ENCODE measurements at places on chromosomes 3 and 15.

DNA sequence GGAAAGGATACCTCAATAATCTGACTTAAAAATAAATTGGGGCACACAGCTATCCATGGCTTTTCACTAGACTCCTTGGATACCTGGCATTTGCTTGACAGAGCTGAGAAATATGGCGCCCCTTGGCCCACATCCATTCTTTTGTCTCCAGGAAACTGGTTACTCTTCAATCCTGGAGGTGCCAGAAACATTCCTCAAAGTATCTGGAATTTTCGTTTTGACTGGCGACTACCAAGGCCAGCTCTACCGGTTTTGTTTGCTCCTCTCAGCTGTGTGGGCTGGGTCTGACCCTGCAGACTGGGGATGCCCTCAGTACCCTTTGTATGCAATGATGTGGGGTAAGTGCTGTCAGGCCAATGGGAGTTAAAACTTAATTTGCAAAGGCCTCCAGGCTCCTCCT is 27.0 kb downstream of the KATNBL1 start:
- no peak for DNase-seq

DNA sequence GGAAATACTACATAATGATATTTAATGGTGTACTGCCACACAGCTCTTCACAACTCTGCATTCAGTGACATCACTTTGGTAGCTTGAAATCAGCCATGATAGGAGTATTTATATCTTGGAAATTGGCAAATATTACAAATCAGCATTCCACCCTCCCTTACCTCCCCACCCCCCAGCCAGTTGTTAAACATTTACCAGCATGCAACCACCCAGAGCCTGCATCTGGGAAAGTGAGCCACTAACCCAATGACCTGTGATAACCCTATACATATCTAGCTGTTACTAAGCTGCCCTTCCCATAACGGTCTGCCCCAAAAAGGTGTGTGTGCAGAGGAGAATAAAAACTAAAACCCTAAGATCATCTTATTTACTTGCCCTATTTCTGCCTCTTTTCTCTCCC is 44.6 kb upstream of the SATB1 start:
- DNase-seq: no peak

DNA sequence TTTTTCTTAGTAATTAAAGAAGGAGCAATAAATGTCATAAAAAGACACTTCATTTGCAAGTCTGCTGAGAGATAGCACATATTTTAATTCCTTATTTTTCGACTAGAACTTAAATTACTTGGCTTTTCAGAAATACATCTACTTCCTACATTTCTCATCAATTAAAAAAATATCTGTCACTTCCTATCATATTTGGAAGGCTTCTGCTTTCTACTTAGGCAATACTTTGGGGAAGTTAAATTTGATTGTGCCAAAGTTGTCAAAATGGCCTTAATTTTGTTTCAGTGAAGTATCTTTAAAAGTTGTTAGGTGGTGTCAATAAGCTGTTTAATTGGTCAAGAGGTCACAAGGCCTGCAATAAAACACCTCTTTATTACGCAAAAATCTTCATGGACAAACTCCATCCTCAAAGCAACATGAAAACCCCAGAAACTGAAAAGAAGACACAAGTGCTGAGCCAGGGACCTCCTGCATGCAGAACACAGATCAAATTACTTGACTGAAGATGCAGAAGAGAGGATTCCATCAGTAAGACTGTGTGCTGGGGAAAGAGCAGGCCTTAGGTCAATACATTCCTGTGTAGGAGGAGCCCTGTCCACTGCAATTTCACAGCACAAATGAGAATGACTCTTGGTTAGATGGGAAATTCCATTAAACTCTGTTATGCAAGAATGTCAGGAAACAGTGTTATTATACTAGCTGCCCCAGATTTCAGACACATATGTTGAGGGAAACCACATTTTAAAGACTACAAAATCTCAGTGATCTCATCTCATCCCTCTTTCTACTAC is 48.0 kb upstream of the FSTL1 start:
- no peak for DNase-seq

GRCh38 chr15:58361273-58361759 is 70.5 kb upstream of the LIPC start:
- DNase-seq: no peak

DNA sequence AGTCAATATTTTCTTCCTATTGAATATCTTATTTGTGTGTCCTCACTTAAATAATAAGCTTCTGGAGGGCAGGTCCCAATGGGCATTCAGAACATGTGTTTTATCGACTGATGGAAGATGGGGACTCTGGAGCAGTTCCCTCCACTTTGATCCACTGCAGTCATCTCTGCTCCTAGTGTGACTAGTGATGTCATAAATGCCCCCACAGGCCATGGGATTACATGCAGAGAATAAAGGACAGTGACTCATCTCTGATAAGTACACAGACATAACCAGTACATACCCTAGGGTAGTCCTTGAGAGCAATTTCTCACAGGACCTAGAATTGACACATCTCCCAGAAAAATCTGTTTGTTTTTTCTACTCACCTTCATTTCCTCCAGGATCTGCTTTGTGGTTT is 49.4 kb upstream of the FMN1 start:
- no peak for DNase-seq

GRCh38 chr15:100133001-100133400 is 208.8 kb downstream of the ADAMTS17 start:
- no peak for DNase-seq

DNA sequence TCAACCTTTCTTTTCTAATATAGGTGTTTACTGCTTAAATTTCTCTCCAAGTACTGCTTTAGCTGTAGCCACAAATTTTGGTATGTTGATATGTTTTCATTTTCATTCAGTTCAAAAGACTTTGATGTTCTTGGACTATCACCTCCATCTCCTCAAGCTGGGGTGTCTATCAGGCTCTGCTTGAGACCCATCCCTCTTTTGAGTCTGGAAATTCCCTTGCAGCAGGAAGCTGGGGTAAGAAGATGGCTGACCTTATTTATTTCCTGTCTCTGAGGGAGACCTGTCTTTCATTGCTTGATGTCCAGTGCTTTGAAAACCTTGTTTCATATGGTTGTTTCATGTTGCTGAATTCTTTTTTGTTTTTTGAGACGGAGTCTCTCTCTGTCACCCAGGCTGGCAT is 60.5 kb upstream of the ADPGK start:
- no peak for DNase-seq

GRCh38 chr3:49912881-49913281 is 9.2 kb upstream of the MST1R start:
- no peak for DNase-seq

Measured in activated T-helper 1 cell treated with anti-CD3 and anti-CD28 coated beads, Interleukin-2, amount 50 U/mL, for 16 hours (primary cell).